ENCODE measurements at places on chromosomes 4 and X. TPM values are rescaled to one million over a fixed set of nuclear protein-coding genes. Genes with fewer than 3 reads are reported as not detected.

- peak; percentile 50 for DNase-seq
These were observed 15.9 kb downstream of the TMEM184C start for GRCh38 chr4:147633113-147633512.

DNA sequence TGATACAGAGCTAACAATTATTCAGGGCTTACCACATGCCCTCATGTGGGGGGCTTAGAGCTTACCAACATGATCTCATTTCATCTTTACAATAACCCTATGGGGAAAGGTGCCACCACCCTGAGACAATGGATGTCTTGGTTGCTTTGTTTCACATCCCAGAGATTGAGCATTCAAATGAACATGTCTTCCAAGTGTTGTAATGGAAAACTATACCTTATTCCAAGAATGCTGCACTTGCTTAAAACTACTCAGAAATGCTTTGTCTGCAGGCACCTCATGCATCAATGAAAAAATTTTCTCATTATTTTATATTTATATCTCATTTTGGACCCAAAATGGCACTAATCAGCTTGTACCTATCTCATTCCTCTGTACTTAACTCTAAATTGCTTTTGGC, 34.6 kb downstream of the BCLAF3 start:
- no peak for DNase-seq

GRCh38 chr4:137703195-137703594, 170.9 kb upstream of the PCDH18 start:
- no peak for DNase-seq

- peak; percentile 20 for DNase-seq
These were observed 105.8 kb downstream of the FAT4 start for GRCh38 chr4:125420526-125420925.

DNA sequence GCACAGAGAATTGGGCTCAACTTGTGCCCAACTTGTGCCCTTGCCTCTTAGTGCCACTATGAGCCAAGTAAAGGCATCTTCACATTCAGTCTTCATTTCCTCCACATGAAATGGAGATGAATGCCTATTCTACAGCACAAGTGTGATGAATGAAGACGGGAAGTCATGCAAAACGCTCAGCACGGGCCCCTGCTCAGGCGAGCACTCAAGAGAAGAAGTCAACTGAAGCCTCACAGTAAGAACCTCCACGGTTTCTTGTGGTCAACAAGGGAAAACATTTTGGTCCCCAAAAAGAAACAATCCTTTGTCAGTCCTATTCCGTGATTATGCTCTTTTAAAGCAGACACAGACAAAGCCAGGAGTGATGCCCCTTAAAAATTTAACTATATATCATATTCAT, 87.0 kb downstream of the IRF2 start:
- no peak for DNase-seq

DNA sequence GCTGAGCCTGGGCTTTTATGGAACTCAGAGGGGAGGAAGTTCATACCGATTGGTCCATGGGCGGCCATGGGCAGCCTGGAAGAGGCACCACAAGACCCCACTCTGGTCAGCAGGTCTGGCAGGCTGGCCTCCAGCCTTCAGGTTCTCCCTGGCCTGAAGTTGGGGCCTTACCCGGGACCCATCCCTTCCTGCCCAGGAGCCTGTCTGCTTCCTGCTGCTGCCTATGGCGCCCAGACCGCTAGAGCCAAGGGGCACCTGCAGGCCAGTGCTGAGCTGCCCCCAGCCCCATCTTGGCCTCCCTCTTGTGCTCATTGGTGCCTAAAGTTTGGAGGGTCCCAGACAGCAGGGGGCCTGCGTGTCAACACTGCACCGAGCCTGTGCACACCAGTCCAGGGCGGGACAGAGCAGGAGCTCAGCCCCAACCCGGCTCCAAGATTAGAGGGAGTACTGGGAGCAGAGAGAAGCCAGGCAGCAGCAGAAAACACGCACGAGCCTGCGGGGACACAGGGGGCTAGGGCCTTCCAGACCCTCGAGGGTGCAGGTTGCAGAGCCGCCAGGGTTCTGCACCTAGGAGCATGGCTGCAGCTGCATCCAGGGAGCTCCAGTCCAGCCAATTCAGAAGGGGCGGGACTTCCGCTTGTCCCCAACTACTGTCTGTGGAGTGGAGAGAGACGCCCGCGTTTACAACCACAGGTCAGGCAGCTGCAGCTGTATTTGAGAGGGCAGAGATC, 30.7 kb upstream of the ZNF280C start:
- peak; percentile 77 for DNase-seq

DNA sequence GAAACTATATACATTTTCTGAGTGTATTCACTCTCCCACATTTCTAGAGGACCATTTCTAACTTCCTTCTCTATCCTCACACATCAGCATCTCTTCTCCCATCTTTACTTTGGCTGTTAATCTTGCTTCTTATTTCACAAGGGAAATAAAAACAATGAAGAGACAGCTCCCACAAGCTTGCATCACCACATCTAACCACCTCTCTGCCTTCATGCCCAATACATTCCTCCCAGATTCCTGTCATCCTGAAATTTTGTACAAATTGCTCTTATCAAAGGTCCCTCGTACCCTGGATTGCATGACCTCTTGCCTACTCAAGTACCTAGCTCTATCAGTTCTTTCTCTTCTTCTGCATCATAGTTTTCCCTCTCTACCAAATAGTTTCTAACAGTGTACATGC, 215.2 kb downstream of the ANTXR2 start:
- no peak for DNase-seq

LRIT3 gene
- total RNA-seq = not detected

SLC9A6 gene
- 20.1 TPM for total RNA-seq

MEPE gene
- not detected for total RNA-seq

ZNF595 gene
- 5.1 TPM for total RNA-seq

LDB2 gene
- not detected for total RNA-seq

USP17L28 gene
- not detected for total RNA-seq
